DMS 273 treated with DMSO at 0.1 percent for 48 hours (cell line): ENCODE measurements at places on chromosomes 12 and 14.

- no peak for DNase-seq
Observed at GRCh38 chr14:103569408-103569807, 6.6 kb downstream of the COA8 start.

GRCh38 chr12:103442822-103443221, 52.9 kb downstream of the C12orf42 start:
- DNase-seq = no peak

GRCh38 chr14:70254476-70254961, 65.8 kb upstream of the SLC8A3 start:
- DNase-seq = peak; percentile 8

DNA sequence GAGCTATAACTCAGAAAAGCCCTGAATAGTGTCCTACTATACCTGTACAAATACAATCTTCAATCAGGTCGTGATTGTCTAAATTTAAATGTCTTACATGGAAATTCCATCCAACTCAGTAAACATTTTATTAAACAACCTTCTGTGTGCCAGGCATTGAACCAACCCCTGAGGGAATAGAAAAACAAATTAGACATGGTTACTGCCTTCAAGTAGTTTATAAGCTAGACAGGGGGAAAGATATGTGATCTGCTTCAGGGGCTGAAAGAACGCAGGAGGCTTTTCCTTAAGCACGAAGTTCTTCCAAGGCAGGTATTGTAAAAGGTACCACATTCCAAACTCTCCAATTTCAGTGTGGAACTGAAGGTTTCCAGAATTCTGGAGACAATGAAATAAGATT, 39.7 kb upstream of the STAB2 start:
- DNase-seq = no peak

DNA sequence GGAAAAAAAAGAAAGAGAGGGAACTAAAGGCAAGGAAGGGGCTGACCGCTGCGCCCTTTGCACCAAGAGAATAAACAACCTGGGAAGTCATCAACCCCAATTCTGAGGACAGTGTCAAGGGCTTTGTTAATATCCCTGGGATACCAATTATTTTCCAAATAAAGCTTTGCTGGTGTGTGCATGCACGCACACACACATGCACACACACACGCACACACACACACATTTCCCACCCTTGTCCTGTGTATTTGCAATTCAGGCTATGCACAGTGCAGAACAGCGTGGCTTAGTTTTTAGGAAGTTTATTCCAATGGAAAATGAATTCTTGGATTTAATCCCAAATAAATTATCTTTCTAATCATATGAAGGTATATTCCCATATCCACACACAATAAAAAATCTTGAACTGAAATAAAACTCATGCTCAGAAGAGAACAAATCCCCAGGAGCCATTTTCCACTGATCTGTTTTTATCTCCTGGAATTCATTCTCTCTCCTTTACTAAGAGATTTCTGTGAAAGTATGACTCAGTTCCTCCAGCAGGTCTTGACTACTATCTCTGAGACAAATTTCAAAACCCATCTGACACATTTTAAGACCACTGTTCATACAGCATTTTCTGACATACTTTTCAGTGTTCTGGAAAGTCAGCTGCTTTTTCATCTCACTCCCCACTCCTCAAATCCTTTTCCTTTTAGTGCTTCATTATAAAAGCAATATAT, 334.4 kb upstream of the ATP2B1 start:
- no peak for DNase-seq

- DNase-seq = no peak
Observed at GRCh38 chr14:32593290-32593942, 264.3 kb downstream of the AKAP6 start.

- DNase-seq = no peak
Observed at GRCh38 chr14:68477461-68478085, 315.3 kb downstream of the ZFP36L1 start.
